ENCODE measurements at places on chromosomes 2 and 18.

DNA sequence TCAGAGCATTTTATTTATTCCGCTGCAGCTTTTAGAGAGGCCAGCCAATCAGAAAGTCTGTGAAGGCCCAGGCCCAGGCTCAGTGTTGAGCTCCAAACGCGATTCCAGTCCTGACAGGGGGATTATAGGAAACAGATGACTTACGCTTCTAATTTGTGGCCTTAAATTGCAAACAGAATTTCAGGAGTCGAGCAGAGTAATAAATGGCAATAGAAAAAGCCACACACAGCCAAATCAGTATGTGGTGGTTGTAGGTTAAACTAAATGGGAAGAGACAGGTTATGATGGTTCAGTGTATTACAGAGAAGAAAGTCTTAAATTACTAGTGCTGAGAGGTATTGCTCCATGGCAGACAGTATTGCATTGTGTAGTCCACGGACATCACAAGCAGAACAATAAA lies 131.0 kb upstream of the ZEB2 start:
- no peak for DNase-seq

DNA sequence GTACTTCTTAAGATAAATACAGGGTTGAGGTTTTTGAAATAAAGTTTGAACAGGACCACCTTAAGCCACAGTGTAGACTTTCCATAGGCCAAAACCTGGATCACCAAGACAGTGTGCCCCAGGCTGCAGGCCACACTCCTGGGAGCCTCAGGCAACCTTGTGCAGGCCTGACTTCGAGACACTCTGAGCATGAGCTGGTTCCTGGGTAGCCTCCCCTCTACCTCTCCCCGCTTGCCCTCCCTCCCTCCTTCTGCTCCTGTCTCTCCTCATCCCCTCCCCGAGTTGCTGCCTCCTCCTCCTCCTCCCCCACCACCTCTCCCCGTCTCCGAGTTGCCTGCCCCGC lies 10.6 kb upstream of the PROC start:
- DNase-seq = no peak

- DNase-seq = no peak
Measured at GRCh38 chr2:228827056-228827700, 443.9 kb downstream of the PID1 start.

GRCh38 chr18:40962784-40963183 lies 992.2 kb upstream of the PIK3C3 start:
- no peak for DNase-seq

- DNase-seq = no peak
Measured at GRCh38 chr2:233766416-233766815, 6.3 kb downstream of the UGT1A1 start.
